Renal pelvis (tissue), 12 donors: ENCODE measurements at places on chromosomes 2 and 18. TPM values are rescaled to one million over a fixed set of nuclear protein-coding genes. Genes with fewer than 3 reads are reported as not detected.
A peak's percentile ranks its signal among the peaks of the same experiment; 100 is the strongest.

CYTIP gene
- polyA plus RNA-seq: 1.7 TPM

DNA sequence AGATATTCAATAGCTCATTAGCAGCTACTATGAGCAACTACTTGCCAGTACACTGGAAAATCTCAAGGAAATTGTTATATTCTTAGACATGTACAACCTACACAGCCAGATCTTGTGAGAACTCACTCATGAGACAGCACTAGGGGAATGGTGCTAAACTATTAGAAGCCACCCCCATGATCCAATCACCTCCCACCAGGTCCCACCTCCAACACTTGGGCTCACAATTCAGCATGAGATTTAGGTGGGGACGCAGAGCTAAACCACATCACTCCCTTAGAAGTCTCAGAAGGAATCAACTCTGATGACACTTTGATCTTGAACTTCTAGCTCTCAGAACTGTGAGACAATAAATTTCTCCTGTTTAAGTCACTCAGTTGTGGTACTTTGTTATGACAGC is 418.3 kb upstream of the SPHKAP start:
- DNase-seq: no peak

CROCC2 gene
- 0.06 TPM for polyA plus RNA-seq

- DNase-seq: no peak
Observed at GRCh38 chr18:37368110-37368954, 197.3 kb downstream of the CELF4 start.

IL1B gene
- 0.47 TPM for polyA plus RNA-seq

GRCh38 chr2:230916218-230916617 is 8.8 kb downstream of the GPR55 start:
- no peak for DNase-seq

GALNT14 gene
- polyA plus RNA-seq: 35.5 TPM

ASB18 gene
- not detected for polyA plus RNA-seq

GRCh38 chr2:165594231-165594934 is 124.9 kb downstream of the CSRNP3 start:
- DNase-seq: no peak

CETN1 gene
- not detected for polyA plus RNA-seq

DNA sequence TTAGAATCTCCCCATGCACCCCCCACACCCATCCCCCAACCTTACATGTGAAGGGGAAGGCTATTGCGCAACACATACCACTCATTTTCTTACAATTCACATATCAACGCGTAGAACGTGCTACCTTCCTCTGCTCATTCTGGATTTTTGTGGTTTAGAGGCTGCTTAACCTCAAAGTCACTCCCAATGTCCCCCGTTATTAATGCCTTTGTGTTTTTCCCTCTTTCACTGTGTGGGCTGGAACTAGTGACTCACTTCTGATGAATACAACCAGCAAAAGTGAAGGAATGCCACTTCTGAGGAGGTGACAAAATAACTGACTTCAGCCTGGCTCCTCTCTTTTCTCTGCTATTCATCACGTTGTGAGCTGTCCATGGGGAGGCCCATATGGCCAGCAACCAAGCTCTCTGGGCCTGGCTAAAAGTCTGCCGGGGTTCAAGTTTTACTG is 342.5 kb upstream of the NXPH2 start:
- no peak for DNase-seq

DNA sequence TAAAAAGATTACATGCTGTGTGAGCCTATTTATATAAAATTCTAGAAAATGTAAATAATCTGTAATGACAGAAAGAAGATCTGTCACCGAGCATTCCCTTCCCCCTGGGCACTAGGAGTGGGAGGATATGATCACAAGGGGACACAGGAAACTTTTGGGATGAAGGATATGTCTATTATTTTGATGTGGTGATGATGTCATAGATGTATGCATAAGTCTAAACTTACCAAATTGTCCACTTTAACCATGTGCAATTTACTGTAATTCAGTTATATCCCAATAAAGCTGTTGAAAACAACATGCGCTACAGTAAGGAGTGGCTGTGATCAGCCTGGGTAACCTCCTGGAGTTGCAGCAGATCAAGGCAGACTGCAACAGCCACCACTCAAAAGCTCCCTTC is 148.9 kb downstream of the ZBTB7C start:
- no peak for DNase-seq

CNDP2 gene
- 356 TPM for polyA plus RNA-seq

DNA sequence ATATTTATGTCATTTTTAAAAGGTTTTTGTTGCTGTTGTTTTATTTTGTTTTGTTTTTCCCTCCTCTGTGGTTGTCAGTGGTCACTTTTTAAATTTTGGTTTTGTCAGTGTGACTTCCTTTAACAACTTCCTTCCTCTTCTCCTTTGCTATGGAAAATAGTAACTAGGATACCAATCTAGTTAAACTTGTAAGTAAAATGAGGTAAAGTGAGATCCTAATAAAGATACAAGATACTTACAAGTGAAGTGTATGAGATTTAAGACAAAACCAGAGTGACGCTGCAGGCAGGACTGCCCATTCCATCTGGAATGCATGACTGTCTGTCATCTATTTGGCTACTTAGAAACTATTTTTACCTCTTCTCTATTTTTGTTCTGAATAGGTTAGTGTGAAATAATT is 30.6 kb upstream of the CREB1 start:
- no peak for DNase-seq

ABCB11 gene
- polyA plus RNA-seq: not detected

DNA sequence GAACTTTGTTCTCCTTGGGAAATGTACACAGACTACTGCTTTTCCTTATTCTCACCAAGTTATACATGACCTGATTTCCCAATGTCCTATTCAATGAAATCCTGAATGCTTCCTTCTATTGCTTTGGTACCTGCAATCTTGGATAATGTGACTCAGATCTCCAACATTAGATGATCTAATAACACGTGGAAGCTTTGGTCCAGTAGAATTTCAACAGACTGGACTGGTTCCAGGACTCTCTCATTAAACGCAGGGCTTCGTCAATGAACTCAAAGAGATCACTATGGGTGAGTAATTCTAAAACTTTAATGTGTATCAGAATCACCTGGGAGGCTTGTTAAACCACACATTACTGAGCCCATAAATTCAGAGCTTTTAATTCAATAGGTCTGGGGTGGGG is 413.6 kb upstream of the KCNH7 start:
- DNase-seq: no peak

- DNase-seq: no peak
Observed at GRCh38 chr2:127672341-127673224, 2.7 kb downstream of the LIMS2 start.

DNA sequence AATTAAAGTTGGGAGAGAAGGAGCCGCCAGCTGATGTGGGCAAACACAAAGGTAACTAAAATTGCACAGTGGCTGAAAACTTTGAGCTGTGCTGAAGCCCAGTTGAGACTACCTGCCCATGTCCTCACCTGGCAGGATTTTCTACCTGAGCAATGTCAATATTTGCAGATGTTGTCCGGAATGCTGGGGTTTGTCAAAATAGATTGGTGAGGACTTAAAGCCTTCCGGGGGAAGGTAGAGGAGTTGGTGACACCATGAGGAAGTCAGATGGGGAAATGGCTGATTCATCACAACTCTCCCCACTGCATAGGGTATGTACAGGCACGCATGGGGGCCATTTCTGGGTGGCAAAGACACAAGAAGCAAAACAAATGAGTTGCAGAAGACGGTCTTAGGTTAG is 114.9 kb downstream of the ALK start:
- DNase-seq: no peak

SCYGR4 gene
- not detected for polyA plus RNA-seq

LDAH gene
- 31.6 TPM for polyA plus RNA-seq

GRCh38 chr2:1972011-1972410 is 227.7 kb upstream of the PXDN start:
- no peak for DNase-seq

CHRNG gene
- 0.87 TPM for polyA plus RNA-seq

- DNase-seq: no peak
Observed at GRCh38 chr2:73730810-73731209, 6.3 kb downstream of the TPRKB start.

DNA sequence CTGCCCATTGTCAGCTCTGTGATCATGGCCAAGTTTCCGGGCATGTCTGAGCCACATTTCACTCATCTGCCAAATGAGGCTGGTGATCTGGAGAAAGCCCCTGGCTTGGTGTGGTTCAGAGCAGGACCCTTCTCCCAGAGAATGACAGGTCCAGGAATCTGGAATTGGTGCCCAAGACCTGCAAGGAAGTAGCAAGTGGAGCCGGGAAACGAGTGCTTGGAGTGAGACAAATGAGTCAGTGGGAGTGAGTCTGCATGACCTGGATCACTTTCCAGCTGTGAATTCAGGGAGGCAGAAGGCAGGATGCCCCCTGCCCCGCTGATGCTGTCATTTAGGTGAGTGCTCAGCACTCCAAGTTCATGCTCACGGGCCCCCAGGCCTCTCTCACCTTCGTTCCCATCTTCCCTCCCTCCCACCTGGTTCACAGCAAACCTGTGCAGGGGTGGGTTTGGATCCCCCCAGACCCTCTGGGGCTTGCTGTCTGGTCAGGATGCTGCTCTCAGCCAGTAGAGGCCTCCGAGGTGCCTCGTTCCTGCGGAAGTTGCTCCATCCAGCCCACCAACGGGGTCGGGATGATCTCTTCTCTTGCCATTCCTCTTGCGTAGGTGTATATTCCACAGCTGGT is 104.4 kb downstream of the INHBB start:
- DNase-seq: no peak

STON1 gene
- polyA plus RNA-seq: 31.1 TPM

DNA sequence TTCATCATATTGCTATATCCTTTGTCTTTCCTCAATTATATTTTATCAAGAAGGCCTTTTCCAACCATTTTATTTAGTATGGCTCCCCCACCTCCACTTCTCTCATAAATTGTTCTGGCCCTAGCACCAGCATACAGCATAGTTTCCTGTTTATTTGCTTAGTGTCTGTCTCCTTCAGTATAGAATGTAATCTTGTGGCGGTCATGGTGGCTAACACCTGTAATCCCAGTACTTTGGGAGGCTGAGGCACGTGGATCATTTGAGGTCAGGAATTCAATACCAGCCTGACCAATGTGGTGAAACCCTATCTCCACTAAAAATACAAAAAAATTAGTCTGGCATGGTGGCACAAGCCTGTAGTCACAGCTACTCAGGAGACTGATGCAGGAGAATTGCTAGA is 39.6 kb upstream of the CLASP1 start:
- DNase-seq: no peak

- peak; percentile 52 for DNase-seq
Observed at GRCh38 chr18:13809531-13810255, 14.3 kb upstream of the MC5R start.

DNA sequence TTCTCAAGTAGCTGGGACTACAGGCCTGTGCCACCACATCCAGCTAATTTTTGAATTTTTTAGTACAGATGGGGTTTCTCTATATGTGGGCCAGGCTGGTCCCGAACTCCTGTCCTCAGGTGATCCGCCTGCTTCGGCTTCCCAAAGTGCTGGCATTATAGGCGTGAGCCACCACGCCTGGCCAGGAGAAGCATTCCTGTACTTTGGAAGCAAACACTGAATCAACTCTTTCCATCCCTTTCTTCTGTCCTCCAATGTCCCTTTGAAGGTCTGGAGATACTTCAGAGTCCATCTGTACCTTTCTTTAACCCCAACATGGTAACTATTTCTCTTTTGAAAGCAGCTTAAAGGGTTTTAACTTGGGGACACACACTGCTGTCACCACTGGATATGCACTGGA is 23.6 kb upstream of the MAP4K4 start:
- no peak for DNase-seq

SLC16A14 gene
- 6.5 TPM for polyA plus RNA-seq

GRCh38 chr2:169849710-169850109 is 22.5 kb downstream of the UBR3 start:
- DNase-seq: no peak

GRCh38 chr2:127048618-127048935 is 58.4 kb downstream of the BIN1 start:
- DNase-seq: no peak

DNA sequence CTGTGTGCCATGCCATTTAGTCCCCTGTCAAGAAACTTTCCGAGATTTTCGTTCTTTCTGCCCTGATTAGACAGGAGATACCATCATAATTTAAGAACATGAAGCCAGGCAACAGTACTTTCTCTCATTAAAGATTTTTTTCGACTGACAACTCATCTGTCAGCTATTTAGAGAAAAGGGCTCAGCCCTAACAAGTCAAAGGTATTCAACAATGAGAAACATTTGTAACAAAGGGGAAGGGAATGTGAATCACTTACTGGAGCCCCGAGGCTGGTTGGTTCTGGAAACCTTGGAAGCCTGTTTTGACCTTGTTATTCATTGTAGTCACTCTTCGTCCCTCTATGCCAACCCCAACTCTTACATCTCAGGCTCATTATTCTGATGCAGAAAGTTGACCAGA is 199.4 kb downstream of the SPP2 start:
- DNase-seq: no peak

GRCh38 chr2:26704441-26704977 is 12.0 kb downstream of the KCNK3 start:
- DNase-seq: no peak

SERPINB4 gene
- not detected for polyA plus RNA-seq

- no peak for DNase-seq
Observed at GRCh38 chr2:237791977-237792727, 6.4 kb upstream of the RBM44 start.

DNA sequence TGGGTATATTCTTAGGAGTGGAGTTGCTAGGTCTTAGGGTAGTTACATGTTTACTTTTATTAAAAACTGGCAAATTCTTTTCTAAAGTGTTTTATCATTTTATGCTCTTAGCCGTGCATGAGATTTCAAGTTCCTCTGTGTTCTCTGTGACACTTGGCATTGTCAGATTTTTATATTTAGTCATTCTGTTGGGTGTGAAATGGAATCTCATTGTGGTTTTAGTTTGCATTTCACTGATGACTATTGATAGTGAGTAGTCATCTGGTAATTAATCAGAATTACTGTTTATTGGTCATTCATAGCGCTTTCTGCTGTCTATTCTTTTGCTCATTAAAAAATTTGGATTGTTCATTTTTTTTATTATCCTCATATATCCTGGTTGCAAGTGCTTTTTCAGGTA is 34.1 kb downstream of the RAB3GAP1 start:
- no peak for DNase-seq

- no peak for DNase-seq
Observed at GRCh38 chr2:238183821-238184220, 19.7 kb downstream of the ILKAP start.

DNA sequence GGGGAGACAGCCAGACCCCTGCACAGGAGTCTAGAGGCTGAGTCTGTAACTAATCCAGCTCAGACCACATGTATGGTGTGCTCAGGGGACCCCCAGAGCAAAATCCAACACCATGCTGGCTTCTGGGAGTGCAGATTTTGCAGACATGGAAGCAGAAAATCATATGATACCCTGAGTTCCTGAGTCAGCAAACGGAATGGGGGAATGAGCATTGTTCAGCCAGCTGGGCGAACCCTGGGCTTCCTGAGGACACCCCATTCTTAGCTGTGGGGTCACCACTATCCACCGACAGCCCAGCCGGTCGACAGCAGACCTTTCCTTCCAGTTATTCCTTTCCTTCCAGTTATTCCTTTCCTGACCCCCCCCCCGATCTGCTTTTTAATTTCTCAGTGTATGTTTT is 322.9 kb downstream of the GBX2 start:
- no peak for DNase-seq

DNA sequence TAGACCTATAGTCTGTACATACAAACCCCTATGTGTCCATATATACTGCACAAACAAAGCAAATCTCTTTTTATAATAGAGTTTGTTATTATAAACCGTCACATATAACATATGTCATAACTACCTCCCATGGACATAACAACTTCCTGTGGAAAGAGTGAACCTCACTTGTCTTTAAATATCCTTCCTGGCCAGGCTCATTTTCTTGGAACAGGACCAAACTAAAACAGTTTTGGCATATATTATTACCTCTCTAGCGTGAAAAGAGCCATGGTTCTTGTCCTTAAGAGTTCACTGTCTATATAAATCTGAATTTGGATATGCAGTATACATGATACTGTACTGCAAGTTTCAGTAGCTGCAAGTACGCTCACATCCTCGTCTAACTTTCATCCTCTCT is 28.3 kb upstream of the DNAJC27 start:
- no peak for DNase-seq
